GM13976 (cell line): ENCODE measurements at places on chromosomes 6 and 20.

GRCh38 chr6:112760831-112761230 is 413.7 kb downstream of the RFPL4B start:
- DNase-seq = no peak

DNA sequence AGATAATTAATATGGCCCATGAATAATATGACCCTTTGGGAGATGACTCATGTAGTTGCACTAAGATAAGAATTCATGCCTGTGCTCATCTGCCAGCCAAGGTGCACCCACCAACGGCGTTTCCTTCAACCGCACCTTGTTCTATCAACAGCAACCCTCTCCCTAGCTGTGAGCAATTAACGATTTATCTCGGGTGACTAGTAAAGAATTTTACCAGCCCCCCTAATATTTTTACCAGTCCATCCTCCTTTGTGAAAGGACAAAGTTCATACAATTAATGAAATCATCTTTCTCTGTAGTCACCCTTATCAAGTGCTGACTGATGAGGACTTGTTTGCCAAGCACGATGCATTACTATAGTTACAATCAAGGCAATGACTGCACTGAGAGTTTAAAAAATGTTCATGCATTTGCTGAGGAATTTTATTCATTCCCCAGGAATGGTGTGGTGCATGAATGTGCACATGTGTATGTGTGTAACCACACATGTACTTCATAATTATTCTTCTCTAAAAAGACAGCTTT is 118.7 kb downstream of the SMOC2 start:
- DNase-seq = no peak

DNA sequence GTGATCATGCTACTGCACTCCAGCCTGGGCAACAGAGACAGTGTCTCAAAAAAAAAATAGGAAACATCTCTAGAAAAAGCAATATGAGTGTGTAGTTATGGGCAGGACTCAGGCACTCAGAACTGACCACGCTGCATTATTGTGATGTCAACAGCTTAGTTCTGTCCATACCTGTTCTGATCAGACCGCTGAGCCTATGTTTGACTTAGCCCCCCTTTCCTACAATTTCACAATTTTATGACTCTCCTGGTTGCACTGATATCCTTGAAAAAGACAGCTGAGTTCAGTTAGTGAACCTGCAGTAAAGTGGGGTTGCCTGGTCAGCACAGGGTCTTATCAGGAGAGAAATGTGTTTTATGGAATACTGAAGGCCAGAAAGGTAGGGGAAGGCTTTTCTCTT is 37.8 kb upstream of the PRDM1 start:
- DNase-seq = no peak

DNA sequence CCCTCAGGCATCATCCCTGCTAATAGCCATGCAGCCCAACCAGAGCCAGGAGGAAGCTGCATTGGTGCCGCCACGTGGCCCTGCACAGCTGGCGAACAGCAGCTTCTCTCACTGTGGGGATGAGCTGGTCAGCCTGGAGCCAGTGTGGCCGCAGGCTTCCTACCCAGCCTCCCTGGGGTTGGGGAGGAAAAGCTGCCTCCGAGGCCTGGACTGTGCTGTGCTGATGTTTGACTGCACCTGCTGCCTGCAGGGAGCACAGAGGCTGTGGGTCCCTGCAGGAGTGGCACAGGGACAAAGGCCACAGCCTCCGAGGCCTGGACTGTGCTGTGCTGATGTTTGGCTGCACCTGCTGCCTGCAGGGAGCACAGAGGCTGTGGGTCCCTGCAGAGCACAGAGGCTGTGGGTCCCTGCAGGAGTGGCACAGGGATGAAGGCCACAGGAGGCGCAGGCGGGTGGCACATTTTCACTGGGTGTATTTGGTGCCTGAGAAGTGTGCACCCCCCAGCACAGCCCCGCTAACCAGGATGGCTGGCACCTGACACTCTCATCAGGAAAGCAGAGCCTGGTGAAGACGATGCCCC is 83.9 kb downstream of the DLL1 start:
- DNase-seq = no peak

DNA sequence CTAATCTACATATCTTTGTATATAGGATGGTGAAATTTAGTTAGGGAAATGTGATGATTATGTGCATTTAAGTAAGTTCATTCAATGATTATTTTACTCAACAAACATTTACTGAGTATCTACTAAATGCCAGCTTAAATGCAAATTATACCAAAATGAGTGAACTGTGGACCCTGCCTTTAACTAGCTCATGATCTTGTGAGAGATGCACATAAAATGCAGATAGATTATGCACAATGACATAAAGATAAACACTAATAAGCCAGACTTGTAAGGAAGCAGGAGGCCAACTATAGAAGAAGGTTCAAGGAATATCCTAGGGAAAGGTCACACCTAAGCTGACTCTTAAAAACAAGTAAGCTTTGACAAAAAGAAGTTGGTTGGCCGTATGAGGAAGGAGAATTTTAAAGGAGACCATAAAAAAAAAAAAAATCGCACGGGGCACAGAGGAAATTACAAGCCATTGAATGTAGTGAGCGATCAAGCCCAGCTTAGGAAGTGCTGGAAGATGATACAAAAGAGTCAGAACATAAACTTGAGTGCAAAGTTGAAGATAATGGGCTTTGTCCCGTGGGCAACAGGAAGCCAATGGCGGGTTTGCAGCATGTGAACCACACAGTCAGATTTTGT is 107.9 kb downstream of the NRSN1 start:
- no peak for DNase-seq

- no peak for DNase-seq
Measured at GRCh38 chr6:13234130-13234529, 94.2 kb downstream of the TBC1D7 start.

DNA sequence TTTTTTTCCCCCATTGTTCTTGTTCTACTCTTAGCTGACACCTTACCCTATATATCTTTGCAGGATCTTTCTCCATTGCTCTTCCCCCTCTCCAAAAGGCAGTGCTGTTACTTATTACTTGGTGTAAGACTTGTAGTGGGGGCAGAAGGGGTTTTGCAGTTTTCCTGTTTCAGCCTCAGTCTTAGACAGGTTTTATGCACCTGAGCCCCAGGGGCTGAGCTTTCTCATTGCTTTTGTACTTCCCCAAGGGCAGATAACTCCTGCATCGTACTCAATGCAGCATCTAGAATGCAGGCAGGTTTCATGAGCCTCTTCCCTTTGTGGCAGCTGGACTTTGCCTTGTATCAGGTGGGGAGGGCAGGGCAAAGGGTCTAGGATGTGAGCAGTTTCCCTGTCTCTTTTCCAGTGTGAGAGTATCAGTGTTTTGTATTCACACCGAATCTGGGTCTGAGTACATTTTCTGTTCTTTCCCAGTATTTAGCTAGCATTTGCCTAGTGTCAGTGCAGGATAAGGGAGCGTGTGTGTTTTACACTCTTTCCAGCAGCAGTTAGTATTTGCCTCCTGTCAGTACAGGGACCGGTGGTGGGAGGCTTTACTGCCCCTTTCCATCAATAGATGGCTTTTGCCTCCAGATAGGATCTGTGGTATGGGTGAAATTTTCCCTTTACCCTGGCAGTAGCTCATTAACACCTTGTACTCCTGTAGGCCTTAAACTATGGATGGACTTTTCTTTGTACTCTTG is 19.6 kb downstream of the CYB5R4 start:
- DNase-seq = no peak

DNA sequence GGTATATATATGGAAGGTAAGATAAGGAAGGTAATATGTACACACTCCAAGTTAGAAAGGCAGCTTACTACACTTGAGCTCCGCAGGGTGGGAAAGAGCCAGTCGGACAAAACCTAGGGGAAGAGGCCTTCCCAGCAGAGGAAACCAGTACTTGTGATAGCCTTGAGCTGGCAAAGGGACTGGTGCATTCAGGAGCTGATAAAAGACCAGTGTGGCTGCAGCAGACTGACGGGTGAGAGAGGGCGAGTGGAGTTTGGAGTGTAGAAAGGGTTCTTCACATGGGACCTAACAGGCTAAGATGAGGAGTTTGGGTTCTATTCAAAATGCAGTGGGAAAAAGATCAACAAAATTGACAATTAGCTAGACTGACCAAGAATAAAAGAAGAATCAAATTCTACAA is 49.3 kb upstream of the KIF13A start:
- DNase-seq = no peak
